ENCODE measurements at places on chromosomes 7 and 10. TPM values are rescaled to one million over a fixed set of nuclear protein-coding genes. Genes with fewer than 3 reads are reported as not detected.

Gene SLC26A4
- 3.4 TPM for total RNA-seq

Gene HMX3
- total RNA-seq: not detected

Gene ANKRD61
- not detected for total RNA-seq

Gene ZNF518A
- total RNA-seq: 37.1 TPM

Gene HGF
- 8.6 TPM for total RNA-seq

Gene POU6F2
- total RNA-seq: 3.7 TPM

Gene PTTG1IP2
- not detected for total RNA-seq

Gene GBX1
- total RNA-seq: not detected

Gene CREB5
- total RNA-seq: 6.1 TPM

Gene MAGI2
- 99.1 TPM for total RNA-seq

Gene GIMAP7
- 1.5 TPM for total RNA-seq

Gene EXOC6
- total RNA-seq: 91.5 TPM

Gene TMEM225B
- total RNA-seq: 0.49 TPM

Gene LMOD2
- total RNA-seq: not detected

Gene PDE1C
- 21.1 TPM for total RNA-seq

Gene SYT15B
- total RNA-seq: under 0.01 TPM

Gene NKX2-3
- total RNA-seq: under 0.01 TPM

Gene NPSR1
- not detected for total RNA-seq

Gene UBE2D1
- 32.0 TPM for total RNA-seq

Gene IKZF1
- 3.0 TPM for total RNA-seq

Gene SMO
- total RNA-seq: 7.4 TPM

Gene INPP5F
- 123 TPM for total RNA-seq

Gene RPA3
- total RNA-seq: 10.8 TPM

Gene TACC2
- total RNA-seq: 25.3 TPM

Gene MKI67
- total RNA-seq: 4.2 TPM

Gene GSTO2
- 1.7 TPM for total RNA-seq

Gene IGFBP3
- total RNA-seq: 5.2 TPM

Gene PRKG1
- total RNA-seq: 13.8 TPM

Gene CYP3A4
- not detected for total RNA-seq

Gene ADGRA1
- total RNA-seq: 3.9 TPM

Gene SH2B2
- total RNA-seq: 14.0 TPM

Gene GPR158
- total RNA-seq: 5.7 TPM

Gene CRYGN
- 0.25 TPM for total RNA-seq

Gene H2BK1
- total RNA-seq: not detected

Gene INA
- 161 TPM for total RNA-seq

Gene SDK1
- 30.7 TPM for total RNA-seq

Gene CAMK1D
- total RNA-seq: 29.7 TPM

Gene ZNF722
- not detected for total RNA-seq

Gene ASZ1
- total RNA-seq: not detected

Gene GIMAP5
- total RNA-seq: 2.7 TPM
